Stimulated activated CD8-positive, alpha-beta memory T cell treated with anti-CD3 and anti-CD28 coated beads, Interleukin-4, amount 100 ng/mL, for 4 hours (primary cell): ENCODE measurements at places on chromosomes 7 and 10.

GRCh38 chr7:95520136-95520535 is 34.4 kb downstream of the ASB4 start:
- no peak for DNase-seq

GRCh38 chr7:17269341-17270221 is 28.9 kb upstream of the AHR start:
- no peak for DNase-seq

- DNase-seq = no peak
These were observed 141.1 kb downstream of the CDK14 start for GRCh38 chr7:90736968-90737939.

DNA sequence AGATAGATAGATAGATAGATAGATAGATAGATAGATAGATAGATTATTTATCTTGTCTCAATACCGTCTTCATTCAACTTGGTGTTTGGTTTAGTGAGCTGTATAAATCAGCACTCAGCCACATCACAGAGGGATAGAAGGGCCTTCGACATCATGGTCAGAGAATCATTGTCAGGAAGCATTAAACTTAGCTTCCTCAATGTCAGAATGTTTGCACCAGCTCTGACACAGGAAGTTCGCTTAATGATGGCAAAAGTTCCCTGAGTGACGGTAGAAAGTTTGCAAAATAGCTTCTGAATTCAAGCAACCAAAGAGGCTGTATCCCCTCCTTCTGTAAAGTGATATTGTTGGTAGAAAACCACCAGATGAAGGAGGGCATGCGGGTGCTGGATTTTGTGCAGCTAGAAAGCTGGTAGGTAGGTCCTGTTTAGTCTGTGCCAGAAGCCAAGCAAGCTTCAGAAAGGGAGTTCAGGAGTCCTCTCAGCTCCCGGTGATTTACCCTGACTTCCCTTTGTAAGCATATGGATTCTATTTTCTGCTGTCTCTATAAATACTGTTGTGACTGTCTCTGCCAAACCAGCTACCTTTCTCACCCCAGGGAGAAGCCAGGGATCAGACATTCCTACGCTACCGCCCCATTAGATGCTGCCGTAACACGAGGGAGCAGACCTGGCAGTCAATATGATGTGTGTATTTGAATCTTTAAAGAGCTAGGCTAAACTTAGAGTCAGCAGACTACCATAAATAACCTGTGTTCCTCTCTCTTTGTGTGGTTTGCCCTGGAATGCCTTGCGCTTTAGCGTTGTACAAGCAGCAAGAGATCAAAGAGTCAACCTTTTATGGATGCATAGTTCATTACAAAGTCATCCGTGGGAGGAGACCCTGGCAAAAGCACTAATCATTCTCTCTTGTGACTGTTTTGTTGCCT is 200.5 kb upstream of the KIAA1217 start:
- DNase-seq = no peak

GRCh38 chr7:7817748-7818147 is 99.3 kb upstream of the RPA3 start:
- DNase-seq = no peak

DNA sequence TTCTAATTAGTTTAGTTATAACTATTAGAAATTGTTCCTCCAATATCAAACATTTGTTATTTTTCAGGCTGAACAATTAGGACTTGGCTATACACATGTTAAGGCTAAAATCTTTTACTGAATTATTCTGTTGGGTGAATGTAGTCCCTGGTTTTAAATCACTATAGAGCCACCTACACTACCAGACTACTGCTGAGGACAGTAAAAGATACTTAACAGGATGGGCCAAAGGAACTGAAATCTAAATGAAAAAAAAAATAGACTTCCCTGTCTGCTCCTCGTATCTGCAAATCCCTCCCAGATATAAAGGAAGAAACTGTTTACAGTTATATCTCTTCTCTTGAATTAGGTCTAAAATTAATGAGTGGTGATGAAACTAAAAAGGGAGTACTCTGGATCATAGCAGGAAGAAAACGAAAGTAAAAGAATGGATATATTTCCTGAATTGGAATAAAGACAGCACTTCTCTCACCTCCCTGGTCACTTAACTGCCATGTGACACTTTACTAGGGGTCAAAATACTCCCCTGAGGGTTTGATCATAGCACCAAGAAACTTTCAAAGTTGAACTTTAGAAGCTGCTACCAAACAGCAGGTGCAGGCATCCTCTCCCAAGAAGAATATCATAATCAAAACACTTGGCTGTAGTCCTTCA is 12.7 kb downstream of the FBXW4 start:
- no peak for DNase-seq

GRCh38 chr7:89474456-89474855 is 678.9 kb upstream of the TEX47 start:
- no peak for DNase-seq

DNA sequence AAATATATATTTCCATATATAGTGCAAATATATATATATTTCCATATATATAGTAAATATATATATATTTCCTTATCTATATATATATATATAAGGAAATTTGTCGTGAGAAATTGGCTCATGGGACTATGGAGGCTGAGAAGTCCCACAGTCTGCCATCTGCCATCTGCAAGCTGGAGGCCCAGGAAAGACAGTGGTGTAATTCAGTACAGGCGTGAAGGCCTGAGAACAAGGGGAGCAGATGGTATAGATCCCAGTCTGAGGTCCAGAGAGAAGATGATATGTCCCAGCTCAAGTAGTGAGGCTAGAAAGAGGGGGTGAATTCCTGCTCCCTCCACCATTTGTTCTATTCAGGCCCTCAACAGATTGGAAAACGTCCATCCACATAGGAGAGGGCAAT is 78.9 kb downstream of the MTPN start:
- DNase-seq = no peak

DNA sequence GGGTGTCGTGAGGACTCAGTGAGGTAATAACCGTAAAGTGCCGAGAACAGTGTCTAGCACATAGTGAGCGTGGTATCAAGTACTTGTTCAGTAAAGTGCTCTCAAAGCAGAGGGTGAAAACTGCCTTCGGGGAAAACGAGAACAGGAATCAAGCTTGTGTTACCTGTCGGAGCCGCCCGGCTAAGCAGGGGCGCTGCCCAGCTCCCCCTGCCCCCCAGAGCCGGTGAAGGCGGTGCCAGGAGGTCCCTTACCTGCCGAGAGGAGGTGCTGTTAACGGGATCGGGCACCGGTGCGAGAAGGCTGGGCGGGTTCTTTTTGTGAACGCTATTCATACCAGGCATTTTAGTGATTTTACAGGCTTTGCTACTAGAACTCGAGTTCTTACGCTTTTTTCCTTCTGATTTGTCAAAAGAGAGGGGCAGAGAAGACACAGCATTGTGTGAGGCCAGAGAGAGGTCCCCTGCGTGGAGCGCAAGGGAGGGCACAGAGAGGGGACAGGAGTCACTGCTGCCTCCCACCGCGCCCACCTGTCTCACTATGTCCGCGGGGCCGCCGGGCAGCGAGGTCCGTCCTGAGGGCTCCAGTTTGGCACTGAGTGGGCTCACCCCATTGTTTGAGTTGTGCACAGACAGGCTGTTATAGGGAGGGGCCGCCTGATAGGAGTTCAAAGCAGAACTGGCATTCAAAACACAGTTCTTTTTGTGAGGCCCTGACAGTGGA is 32.5 kb upstream of the EFCAB10 start:
- DNase-seq = no peak
